ENCODE measurements at places on chromosomes 1 and 21. TPM values are rescaled to one million over a fixed set of nuclear protein-coding genes. Genes with fewer than 3 reads are reported as not detected.

GJA8 gene
- not detected for total RNA-seq

DNA sequence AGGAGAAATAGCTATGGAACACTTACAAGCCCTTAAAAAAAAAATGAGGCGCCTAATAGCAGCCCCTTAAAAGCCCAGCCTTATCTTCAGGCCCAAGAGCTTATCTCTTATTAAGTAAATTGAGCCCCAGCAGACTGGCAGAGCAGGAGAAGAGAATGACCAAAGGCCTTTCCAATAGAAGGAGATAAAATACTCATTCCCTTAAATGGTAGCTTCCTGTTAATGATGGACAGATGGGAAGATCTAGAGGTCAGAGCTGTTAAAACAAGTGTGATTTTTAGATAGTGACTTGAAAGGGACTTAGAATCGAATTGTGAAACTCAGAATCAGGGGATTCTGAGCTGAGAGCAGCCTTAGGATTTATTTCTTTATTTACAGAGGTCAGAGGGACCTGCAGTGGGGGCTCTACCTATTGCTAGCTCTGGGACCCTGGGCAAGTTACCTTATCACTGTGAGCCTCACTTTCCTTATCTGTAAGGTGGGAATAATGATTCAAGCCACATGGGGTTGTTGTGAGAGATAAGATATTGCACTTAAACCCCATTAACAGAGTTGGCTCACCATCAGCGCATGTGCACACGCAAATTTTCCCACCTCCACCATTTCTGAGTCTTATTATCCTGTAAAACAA is 101.3 kb upstream of the C8B start:
- no peaks in the 10 kb centered on the region for H3K36me3 ChIP-seq
- no peaks in the 10 kb centered on the region for H3K4me1 ChIP-seq
- no peaks in the 10 kb centered on the region for H3K27me3 ChIP-seq
- no peak overlapping the region for H3K27ac ChIP-seq
- DNase-seq, result no peak

- no peak for DNase-seq
- H3K4me1 ChIP-seq, result no peaks in the 10 kb centered on the region
- no peaks in the 10 kb centered on the region for H3K36me3 ChIP-seq
- no peak overlapping the region for H3K4me3 ChIP-seq
- no peaks in the 10 kb centered on the region for H3K27me3 ChIP-seq
These were observed 84.1 kb downstream of the RGS2 start for GRCh38 chr1:192892934-192893333.

DNA sequence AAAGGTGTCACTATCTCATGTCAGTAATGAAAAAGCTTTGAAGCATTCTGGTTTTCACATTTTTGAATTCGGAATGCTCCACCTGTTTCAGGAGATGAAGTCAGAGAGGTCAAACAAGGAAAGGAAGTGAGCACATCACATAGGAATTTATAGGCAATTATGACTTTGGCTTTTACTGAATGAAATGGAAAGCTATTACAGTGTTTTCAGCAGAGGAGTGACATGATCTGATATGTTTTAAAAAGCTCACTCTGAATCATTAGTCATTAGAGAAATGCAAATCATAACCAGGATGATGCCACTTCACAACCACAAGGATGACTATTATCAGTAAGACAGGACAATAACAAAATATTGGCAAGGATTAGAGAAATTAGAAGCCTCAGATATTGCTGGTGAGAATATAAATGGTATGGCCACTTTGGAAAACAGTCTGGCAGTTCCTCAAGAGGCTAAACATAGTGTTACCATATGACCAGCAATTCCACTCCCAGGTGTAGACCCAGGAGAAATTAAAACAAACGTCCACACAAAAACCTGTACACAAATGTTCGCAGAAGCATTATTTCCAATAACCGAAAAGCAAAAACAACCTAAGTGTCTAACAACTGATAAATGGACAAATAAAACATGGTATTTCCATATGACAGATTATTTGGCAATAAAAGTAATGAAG is 7.5 kb downstream of the TAF1A start:
- no peak for DNase-seq
- H3K27ac ChIP-seq, result no peak overlapping the region
- H3K27me3 ChIP-seq, result no peaks in the 10 kb centered on the region
- H3K4me1 ChIP-seq, result no peaks in the 10 kb centered on the region
- H3K4me3 ChIP-seq, result no peak overlapping the region

UBL4B gene
- not detected for total RNA-seq

SPOCD1 gene
- 1.8 TPM for total RNA-seq

GRCh38 chr21:27806281-27806680 is 839.4 kb upstream of the ADAMTS5 start:
- no peak overlapping the region for H3K27ac ChIP-seq
- no peaks in the 10 kb centered on the region for H3K36me3 ChIP-seq
- no peak overlapping the region for H3K4me3 ChIP-seq
- H3K27me3 ChIP-seq, result no peaks in the 10 kb centered on the region
- DNase-seq, result no peak
- H3K4me1 ChIP-seq, result no peaks in the 10 kb centered on the region

GRCh38 chr1:4531842-4532241 is 122.6 kb upstream of the AJAP1 start:
- H3K27ac ChIP-seq, result no peak overlapping the region
- no peaks in the 10 kb centered on the region for H3K4me1 ChIP-seq
- no peak overlapping the region for H3K4me3 ChIP-seq
- no peaks in the 10 kb centered on the region for H3K27me3 ChIP-seq
- no peak for DNase-seq
